KBM-7 (cell line): ENCODE measurements at places on chromosomes 5 and 9.

DNA sequence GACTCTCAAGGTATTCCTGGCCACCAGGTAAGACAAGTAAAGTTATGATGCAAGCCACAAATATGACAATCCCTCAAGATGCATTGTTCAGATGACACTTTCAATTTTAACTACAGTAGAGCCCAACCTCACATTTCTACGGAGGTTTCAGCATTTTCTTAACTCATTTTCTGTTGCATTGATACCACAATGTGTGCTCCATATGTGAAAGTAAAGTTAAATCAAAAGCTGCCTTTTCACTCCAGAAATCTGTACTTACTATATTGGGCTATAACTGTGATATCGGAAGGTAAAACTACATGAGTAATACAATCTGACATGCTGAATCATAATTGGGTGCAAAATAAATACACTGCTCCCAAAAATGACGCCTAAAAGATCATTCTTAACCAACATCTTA is 333.6 kb upstream of the MEF2C start:
- DNase-seq = no peak

GRCh38 chr5:19866090-19866450 is 121.9 kb downstream of the CDH18 start:
- no peak for DNase-seq

GRCh38 chr9:99127356-99128132 is 22.6 kb downstream of the TGFBR1 start:
- DNase-seq = no peak

- no peak for DNase-seq
Observed at GRCh38 chr9:137170486-137171148, 766 bp upstream of the LRRC26 start.

DNA sequence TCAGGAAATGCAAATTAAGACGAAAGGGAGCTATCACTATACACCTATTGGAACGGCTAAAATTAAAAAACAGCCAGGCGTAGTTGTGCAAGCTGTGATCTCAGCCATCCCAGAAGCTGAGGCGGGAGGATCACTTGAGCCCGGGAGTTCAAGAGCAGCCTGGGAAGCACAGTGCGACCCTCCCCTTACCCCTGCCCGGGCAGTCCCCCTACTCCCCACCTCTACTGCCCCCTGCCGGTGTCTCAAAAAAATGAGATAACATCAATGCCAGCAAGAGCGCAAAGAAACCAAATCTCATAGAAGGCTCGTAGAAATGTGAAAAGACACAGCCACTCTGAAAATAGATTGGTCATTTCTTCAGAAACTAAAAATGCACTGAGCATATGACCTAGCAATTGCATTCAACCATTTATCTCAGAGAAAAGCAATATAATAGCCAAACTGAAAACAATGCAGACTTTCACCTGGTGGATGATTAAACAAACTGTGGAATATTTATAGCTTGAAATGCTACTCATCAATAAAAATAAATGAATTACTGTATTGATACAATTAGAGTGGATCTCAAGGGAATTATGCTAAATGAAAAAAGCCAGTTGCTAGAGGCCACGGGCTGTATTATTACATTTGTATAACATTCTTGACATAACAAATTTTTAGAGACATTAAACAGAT is 20.6 kb downstream of the OR2V2 start:
- DNase-seq = peak; percentile 54

DNA sequence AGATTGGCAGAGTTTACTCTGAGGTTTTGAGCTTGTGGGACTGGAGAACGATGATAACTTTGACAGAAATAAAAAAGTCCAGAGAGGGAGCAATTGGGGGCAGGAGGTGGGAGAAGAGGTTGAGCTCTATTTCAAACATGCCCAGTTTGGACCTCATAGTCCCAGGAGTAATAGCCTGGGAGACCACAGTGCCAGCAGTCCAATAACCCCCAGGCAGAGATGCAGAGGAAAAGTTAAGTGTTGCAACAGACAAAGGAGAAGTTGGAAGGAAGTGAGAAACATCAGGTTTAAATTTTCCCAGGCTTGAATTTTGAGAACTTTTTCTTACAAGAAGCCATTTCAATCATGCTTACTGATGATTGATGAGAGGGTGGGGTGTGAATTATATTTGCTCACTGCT is 117.0 kb upstream of the GHR start:
- no peak for DNase-seq

- no peak for DNase-seq
Observed at GRCh38 chr9:130118841-130119518, 53.2 kb upstream of the NCS1 start.

DNA sequence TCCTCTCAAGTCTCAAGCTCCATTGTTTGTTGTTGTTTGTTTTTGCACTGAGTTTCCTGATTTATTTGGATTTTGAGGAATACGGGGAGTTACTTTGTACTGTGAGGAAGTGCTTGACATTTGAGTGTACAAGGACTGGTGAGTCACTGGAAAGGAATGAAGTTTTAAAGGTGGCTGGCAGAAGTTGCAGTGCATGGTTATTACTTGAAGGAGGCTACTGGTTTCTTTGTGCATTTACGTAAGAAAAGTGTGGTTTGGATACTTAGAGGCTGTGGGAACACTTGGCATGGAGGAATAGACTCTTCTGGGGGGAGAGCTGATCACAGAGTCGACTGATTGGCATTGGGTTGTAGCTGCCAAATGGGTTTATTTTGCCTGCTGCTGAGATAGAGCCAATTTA is 919.0 kb downstream of the TAF11L14 start:
- no peak for DNase-seq

GRCh38 chr9:94973451-94973941 is 247.0 kb downstream of the AOPEP start:
- DNase-seq = no peak

- DNase-seq = no peak
Observed at GRCh38 chr5:156378159-156378558, 51.2 kb downstream of the SGCD start.

DNA sequence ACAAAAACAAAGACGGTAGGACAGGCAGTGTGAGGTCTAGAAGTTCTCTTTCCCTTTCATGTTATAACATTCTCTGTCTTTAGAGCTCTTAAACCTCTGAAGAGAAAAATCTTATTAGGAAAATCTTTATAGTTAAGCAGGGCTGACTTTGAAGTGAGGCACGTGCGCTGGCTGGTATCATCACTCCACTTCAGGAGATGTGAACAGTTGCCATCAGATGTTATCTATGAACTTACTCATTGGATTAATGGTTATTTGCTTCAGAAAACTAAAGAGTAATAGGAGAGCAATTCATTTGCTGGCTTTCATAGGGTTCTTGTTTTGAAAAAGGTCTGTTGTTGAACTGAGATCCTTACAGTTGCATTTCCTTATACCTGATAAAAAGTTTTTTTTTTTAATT is 25.7 kb downstream of the LRRTM2 start:
- DNase-seq = no peak

GRCh38 chr5:14753292-14753691 is 88.8 kb downstream of the OTULIN start:
- DNase-seq = no peak

DNA sequence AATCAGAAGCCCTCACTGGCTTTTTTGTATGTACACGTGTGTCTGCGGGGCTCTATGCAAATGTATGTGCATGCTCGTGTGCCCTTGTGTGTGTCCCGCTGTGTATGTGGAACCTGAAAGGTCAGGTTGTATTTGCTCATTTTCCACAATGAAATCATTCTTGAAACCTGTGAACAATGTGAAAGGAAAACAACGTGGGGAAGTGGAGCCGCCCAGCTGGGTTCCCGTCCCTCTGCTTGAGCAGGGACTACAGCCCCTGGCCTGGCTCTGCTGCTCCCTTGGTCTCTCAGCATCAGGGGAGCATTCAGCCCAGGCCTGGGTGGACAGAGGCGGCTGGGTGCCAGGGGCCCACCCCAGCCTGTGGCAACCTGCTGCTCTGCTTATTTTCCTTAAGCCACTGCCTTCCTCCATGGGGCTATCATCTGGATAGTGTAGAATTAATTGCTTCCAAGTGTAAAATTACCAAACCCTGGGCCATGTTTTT is 3.0 kb downstream of the ECSCR start:
- DNase-seq = no peak

DNA sequence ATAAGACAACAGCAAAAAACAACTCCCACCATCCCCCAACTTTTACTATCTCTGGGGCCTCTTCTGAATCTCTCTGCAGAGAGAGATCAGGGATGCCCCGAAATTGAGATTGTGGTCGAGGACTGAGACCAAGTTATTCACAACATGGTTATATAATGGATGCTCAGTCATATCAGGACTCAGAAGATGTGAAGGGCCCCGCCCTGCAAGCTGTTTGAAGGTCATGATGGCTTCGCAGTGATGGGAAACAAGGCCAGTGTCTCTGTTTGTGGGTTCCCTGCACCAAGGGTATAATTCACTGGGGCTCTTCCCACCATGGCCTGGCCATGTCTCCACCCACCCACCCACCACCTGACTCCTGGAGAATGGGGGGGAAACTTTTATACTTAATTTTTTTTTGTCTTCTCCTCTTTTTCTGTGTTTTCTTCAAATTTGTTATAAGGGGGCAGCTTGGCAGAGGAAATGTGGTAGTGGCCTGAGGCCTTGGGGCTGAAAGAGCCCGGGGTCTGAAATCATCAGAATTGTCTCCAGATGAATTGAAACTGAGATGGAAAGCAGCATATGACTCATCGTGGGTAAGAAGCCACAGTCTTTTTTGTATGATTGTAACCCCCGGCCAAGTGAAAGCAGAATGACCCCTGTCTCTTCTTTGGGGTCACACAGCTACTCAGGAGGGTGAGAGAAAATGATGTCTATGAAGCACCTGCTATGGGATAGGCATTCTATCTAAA is 15.0 kb upstream of the TEX48 start:
- DNase-seq = no peak

DNA sequence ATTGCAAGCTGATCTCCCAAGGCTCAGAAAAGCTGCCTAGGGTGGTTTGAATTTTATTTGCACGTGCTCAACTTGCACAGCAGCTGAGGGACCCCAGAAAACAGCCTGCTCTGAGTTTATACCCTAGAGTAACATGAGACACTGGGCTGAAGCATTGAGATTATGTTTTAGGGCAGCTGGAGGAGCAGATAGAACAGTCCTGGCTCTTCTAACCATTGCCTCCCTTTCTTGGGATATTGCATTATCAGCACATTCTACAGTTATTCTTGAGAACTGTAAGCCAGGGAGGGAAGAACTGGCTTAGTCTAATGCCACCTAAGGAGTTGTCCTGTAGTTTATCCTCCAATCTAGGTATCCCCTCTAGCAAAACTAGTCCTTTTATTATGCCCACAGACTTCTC is 10.3 kb downstream of the SMC2 start:
- DNase-seq = no peak

DNA sequence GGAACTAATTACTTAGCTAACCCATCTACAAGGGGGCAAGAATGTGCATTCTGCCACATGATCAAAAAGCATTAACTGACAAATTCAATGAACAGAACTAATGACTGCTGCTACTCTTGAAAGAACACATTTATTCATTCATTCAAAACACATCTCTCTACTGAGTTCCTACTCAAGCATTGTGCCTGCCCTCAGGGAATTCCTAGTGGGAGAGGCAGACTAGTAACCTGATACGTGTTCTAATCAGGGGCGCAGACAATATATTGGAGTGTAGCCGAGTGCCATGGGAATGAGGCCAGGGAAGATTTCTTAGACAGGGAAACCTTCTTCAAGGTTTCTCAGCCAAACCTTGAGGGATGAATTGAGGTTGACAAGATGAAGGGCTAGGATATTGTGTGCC is 56.7 kb upstream of the PAPPA start:
- no peak for DNase-seq

GRCh38 chr5:115487168-115487567 is 57.4 kb downstream of the FEM1C start:
- peak; percentile 37 for DNase-seq

- DNase-seq = peak; percentile 96
Observed at GRCh38 chr9:129806061-129806460, 3.1 kb downstream of the TOR1B start.

- no peak for DNase-seq
Observed at GRCh38 chr5:57710126-57710525, 227.5 kb upstream of the ACTBL2 start.

DNA sequence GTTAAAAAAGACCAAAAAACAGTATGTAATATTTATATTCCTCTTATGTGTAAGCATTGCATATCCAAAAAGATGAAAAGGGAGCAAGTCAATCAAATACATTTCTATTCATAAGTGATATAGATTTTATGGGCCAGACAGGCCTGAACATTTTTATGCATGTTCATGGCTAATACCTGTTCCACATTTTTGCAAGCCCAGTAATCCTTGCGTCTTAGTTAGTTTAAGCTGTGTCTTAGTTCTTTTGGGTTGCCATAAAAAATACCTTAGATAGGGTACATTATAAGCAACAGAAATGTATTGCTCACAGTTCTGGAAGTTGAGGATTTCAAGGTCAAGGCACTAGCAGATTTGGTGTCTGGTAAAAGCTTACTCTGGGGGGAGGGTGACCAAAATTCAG is 342.1 kb downstream of the TAF11L14 start:
- no peak for DNase-seq

GRCh38 chr5:125746917-125747316 is 676.3 kb upstream of the GRAMD2B start:
- DNase-seq = no peak

GRCh38 chr9:14389146-14389545 is 75.2 kb upstream of the NFIB start:
- no peak for DNase-seq

DNA sequence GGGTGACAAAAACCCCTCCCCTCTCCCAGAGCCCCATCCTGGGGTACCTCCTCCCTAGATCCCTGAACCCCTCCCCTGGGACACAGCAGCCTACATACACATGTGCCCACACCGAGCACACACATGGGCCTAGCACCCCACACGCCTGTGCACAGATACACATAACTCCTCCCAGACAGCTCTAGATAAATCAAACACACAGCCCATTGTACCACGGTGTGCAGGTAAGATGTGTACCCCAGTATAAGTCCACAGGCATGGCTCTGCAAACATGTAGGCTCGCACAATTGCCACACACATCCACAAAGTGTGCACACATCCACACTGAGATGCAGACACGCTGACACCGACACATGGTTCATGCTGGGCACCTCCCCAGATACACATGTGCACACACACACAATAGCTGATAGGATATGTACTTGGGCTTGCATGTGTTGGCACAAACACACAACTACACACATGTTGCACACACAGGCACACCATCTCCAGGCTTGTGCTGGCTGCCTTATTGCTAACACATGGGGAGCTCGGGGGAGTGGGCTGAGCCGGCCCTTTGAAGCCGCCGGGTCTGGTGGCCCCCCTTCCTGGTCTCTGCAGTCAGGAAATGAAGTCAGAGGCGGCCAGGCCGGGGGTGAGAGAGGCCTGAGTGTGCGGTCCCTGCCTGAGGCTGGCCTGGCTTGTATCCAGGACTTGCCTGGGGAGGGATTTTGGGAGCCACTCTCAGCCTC is 30.2 kb downstream of the GOLGA2 start:
- peak; percentile 76 for DNase-seq

GRCh38 chr9:5870691-5871090 is 20.0 kb upstream of the MLANA start:
- DNase-seq = no peak

DNA sequence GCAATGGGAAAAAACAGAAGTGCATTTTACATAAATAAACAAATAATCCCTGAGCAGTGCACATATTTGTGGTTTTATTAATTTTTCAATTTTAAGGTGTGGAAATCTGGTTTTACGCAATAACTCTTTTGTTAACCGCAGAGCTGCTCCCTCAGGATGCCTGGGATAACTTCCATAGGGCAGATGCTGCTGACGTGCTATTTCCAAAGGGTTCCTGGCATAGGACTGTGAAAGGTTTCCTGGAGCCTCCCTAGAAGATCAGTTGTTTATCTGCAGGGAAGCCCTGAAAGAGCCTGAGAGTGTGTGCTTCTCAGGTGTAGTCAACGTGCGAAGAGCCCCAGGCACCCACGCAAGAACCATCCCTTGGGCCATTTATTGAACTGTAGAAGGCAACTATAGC is 443.5 kb downstream of the PLK2 start:
- no peak for DNase-seq
